Activated CD4-positive, alpha-beta T cell treated with anti-CD3 and anti-CD28 coated beads, Interleukin-2, Interleukin-6, amounts not matched to agents 100 ng/mL and 50 ng/mL, durations not matched to agents 16 hours and 8 hours (primary cell): ENCODE measurements at places on chromosomes 2 and 18.

- DNase-seq = peak; percentile 36
These were observed 501 bp downstream of the LPIN1 start for GRCh38 chr2:11746807-11747459.

DNA sequence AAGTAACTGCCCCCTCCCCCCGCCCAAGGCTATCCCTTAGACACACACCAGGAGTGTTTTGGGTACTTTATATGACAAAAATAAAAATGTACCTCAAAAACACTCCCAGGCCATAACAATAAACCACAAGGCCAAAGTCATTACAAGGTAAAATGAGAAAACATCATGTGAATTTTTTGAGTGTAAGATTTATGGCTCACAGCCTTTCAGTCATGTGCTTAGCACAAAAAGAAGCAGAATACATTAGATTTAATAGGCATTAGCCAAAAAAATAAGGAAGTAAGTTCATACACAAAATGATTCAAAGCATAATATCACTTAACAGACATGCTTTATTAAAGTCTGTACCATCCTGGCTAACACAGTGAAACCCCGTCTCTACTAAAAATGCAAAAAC is 103.7 kb downstream of the CACNB4 start:
- no peak for DNase-seq

GRCh38 chr2:138618971-138619370 is 117.4 kb downstream of the SPOPL start:
- no peak for DNase-seq

DNA sequence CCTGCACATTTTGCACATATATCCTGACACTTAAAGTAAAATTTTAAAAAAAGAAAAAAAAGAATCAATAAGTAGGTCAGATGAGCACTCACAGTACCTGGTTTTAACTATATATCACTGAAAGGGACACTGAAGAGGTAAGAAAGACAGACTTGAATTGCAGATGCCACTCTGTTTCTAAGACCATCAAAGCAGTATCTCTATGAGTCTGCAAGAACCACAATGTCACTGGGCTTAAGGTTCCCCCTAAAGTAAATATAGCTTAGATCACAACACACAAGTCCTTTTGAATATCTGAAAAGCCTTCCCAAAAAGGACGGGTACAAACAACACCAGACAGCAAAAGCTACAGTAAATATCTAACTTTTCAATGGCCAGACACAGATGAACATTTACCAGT is 57.6 kb downstream of the CYTIP start:
- no peak for DNase-seq

DNA sequence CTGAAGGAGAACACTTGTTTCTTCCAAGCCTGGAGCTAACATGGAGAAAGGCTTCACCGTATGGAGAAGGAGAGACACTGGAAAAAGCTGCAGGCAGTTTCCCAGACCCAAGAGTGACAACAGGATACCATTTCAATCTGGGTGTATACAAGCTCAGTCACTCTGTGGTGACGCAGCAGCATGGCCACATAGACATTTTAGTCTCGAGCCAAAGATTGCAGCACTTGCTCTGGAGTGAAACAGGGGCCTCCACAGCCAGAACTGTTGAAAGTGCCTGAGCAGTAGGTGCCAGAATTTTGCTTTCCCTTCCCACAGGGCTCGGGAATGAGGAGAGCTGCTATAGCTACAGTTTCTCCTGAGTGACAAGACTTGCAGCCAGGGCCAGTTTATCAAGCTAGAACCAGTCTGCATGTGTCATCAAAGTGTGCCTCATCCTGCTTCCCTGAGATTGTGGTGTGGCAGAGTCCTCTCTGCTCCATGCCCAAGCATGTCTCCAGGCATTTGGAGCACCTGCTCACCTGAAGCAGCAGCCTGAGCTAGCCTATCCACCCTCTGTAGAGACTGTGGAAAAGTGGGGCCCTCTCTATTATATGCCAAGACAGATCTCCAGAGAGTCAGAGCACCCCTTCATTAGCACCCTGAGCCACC is 234.6 kb upstream of the CDH19 start:
- DNase-seq = no peak

GRCh38 chr18:72846736-72847533 is 20.9 kb downstream of the NETO1 start:
- no peak for DNase-seq

DNA sequence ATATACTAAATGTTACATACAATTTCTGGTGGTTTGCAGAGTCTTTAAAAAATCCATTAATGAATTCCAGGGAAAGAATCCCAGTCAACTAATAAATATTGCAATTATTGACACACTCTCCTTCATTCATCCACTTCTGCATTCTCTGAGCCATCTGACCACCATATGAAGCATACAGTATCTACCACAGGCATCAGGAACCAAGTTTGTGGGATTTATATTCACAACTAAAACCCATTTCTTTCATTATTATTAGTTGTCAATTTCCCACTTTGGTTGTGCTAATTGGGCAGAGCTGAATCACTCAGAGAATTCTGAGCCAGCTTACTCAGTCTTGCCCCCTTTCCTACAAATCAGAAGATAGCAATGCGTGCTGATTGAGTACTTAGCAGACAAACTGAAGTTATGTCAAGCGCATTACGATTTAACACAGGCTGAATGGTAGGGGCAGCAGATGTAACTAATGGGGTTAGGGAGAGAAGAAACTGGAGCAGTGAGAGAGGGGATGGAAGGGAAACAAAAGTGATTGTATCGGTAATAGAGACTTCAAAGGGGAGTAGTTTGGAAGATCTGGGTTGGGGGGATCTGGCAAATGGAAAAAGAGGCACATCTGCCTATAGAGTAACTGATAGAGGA is 52.3 kb downstream of the ZEB2 start:
- no peak for DNase-seq

- DNase-seq = no peak
These were observed 17.8 kb downstream of the NPC1 start for GRCh38 chr18:23568281-23569138.

DNA sequence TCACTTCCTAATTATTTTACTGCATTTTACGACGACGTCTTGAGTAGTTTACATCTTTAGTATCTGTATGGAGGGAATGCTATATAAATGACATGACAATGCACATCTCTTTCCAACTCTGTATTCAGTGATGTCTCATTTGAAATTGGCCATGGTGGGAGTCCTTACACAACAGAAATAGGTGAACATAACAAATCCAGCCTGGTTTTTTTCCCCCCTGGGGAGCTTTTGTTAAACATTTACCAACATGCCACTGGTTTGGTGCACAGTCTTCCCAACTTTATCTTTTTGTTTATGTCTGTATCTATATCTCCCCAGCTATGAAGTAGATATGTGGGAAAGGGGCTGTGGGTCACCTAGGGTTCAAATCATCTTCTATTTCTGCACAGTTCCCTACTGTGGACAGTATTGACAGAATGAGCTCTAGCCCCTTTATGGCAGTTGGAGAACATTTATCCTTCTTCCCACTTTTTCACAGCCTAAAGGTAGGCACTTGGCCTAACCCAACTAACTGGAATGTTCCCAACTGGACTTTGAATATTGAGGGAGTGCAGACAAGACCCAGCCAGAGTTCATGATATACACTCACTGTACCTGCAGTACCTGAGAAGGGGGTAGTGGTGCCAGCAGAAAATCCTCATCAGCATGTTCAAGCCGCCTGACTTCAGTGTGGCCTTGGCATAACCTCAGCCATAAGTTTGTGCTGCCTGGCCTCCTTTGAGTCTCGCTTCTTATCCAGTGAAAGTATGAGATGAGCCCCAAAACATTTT is 5.7 kb upstream of the RTKN start:
- no peak for DNase-seq

- peak; percentile 19 for DNase-seq
These were observed 59.7 kb downstream of the MAP4K3 start for GRCh38 chr2:39377226-39377939.

GRCh38 chr2:203730076-203730729 is 23.8 kb downstream of the CD28 start:
- DNase-seq = peak; percentile 79

- DNase-seq = no peak
These were observed 251.4 kb downstream of the KLHL29 start for GRCh38 chr2:23636426-23636825.

- no peak for DNase-seq
These were observed 127.8 kb downstream of the RBMS1 start for GRCh38 chr2:160365716-160366367.

DNA sequence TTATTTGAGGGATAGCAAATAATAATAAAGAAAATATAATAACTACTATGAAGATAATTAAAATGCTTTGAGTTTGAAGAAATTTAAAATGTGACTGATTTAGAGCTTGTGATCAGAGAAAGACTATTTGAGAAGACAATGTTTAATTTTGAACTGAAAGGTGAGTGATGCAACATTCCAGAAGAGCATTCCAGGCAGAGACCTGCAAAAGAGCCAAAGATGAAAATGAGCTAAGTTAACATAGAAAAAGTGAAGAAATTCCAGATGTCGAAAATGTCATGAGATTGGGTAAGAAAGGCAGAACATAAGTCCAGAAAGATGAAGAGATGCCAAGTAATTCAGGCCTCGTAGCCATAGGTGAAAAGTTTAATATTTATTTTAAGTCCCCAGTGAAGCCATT is 215.8 kb downstream of the FSIP2 start:
- no peak for DNase-seq

- no peak for DNase-seq
These were observed 168.2 kb upstream of the CHST9 start for GRCh38 chr18:27353273-27353672.

DNA sequence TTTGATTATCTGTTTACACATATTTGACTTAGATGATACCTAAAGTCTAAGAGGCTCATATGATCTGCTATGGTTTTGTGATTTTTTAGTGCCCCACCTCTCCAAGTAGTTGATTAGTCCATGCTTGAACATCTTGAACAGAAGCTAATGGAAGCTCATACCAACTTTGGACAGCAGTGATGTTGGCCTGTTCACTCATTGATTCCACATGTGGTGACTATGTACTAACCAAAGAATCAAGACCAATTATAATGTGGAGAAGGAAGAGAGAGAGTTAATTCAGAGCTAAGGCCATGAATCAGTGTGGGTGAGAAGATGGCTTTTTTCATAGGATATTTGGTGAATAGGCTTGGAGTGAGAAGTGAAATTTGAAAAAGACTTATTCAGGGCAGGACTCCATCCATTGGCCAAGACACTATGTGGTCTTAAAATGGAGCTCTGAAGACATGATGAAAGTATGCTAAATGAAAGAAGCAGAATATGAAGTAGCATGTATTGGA is 178.3 kb upstream of the TWIST2 start:
- no peak for DNase-seq

- DNase-seq = peak; percentile 22
These were observed 56.2 kb upstream of the ATP8B1 start for GRCh38 chr18:57859314-57859713.

- no peak for DNase-seq
These were observed 702.9 kb downstream of the ERBB4 start for GRCh38 chr2:211835695-211836094.

GRCh38 chr2:150027164-150027563 is 439.6 kb upstream of the MMADHC start:
- no peak for DNase-seq

DNA sequence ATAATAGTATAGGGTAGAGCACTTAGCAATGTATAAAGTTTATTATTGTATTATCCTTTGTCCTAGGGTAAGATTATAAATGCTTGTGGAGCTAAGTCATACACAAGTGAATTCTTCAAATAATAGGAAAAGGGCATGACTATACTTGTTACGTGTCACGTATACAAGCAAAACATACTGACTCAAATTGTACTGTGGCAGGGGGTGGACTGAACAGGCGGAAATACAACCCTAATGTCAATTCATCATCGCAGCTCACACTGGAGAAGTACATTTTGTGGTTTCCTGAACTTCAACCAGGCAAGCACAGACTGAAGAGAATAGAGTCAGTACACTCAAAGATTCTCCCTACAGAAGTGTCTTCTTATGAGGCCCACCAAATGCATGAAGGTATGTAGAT is 201.0 kb downstream of the MBD2 start:
- DNase-seq = peak; percentile 6

DNA sequence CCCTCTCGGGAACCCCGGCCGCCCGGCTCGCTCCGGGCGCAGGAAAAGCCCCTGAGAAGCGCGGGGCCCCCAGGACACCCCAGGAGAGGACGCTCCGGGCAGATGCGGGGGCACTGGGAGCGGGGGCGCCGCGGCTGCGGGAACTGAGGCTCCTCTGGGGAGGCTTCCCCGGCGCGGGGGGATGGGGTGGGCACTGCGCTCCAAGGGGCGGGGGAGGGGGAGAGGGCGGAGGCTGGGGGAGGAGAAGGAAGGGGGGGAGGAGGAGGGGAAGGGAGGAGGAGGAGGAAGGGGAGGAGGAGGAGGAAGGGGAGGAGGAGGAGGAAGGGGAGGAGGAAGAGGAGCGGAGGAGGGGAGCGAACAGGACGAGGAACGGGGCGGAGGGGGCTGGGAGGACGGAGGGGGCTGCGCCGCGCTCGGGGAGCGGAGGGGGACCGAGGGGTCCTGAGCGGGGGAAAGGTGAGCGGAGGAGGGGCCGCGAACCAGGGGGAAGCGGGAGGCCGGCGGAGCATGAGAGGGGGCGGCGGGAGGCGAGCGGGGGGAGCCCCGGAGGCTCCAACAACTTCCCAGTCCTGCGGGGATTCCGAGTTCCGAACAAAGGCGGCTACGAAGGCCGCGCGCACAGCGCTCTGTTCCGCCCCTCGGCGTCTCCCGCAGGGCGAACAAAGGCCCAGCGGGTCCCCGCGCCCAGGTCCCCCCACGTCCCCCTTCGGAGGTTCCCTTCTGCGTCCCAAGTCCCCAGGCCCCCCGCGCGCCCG is 742 bp downstream of the PXDN start:
- DNase-seq = no peak

GRCh38 chr2:45170191-45171135 is 161.2 kb upstream of the SIX2 start:
- no peak for DNase-seq

DNA sequence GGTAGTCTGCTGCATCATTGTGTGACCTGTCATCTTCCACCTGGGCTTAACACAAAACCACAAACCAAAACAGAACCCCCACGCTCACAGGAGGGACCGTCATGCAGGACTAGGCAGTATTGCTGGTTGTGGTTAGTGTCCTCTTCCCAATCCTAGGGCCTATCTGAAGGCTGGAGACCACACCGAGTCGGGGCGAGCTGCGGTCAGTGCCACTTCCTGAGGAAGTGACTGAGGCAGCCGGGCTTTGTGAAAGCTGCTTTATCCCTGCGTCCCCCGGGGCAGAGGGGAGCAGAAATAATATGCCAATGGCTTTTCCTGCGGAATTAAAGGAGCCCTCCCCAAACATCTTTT is 22.9 kb downstream of the ZNF532 start:
- peak; percentile 55 for DNase-seq

- DNase-seq = no peak
These were observed 429.3 kb upstream of the VRK2 start for GRCh38 chr2:57617318-57617717.

GRCh38 chr2:120150040-120150482 is 73.1 kb downstream of the TMEM185B start:
- no peak for DNase-seq

DNA sequence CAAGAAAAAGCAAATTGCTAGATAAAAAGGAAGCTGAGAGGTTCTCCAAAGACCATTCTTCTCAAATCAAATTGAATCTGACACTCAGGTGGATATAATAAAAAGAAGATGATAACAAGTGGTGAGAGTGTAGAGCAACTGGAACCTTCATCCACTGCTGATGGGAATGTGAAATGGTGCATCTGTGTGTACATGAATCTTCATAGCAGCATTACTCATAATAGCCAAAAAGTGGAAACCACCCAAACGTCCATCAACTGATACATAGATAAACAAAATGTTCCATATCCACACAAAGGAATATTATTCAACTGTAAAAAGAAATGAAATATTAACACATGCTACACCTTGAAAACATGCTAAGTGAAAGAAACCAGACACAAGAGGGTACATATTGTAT is 357.2 kb upstream of the EPHA4 start:
- DNase-seq = no peak

GRCh38 chr2:144505245-144505831 is 14.6 kb downstream of the ZEB2 start:
- peak; percentile 53 for DNase-seq

GRCh38 chr2:27854229-27854862 is 35.8 kb downstream of the RBKS start:
- no peak for DNase-seq
